ENCODE measurements at places on chromosomes 7 and 10.

- no peak for DNase-seq
These were observed 108.8 kb upstream of the EEPD1 start for GRCh38 chr7:36044101-36044892.

- peak; percentile 13 for DNase-seq
These were observed 568.8 kb upstream of the PCDH15 start for GRCh38 chr10:55369670-55370420.

- no peak for DNase-seq
These were observed 104.3 kb upstream of the LANCL2 start for GRCh38 chr7:55260676-55261385.

GRCh38 chr7:57579454-57579853 is 129.5 kb downstream of the ZNF716 start:
- no peak for DNase-seq

DNA sequence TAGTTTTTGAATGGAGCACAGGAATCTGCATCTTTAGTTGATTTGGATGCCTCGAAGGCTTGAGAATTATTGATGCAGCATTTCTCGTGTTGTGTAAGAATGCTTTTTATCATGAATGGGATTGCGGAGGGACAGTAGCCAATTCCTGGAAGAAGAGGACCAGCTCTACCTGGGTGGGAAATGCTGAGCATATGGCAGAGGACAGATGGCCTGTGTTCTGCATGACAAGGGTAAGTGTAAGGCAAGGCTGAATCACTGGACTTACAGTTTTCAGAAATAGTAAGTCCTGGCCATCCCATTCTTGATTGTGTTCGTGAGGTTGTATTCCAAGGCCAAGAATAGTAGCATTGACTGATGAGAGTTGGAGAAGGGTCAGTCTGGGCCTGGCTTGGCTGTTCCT is 15.9 kb downstream of the RP9 start:
- DNase-seq = no peak

DNA sequence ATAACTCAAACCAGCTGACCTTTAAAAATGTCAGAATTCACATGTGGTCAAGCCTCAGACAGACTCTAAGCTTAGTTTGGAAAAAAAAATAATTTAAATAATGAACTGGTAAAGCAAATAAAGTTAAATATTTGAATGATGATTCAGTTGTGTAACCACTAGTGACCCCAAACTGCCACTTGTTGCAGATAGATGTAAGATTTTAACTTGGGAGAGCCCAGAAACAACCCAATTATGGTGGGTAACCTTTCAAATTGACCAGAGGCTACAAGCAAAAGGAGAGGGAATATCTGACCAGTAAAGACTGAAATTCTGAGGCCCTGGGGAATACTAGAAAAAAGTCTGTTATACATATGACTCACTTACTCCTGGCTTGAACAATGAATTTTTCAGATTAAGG is 268.1 kb downstream of the HPSE2 start:
- no peak for DNase-seq

GRCh38 chr7:81138870-81139269 is 220.0 kb upstream of the SEMA3C start:
- DNase-seq = no peak

- DNase-seq = peak; percentile 74
These were observed 84.9 kb upstream of the ADRB1 start for GRCh38 chr10:113958631-113959382.

DNA sequence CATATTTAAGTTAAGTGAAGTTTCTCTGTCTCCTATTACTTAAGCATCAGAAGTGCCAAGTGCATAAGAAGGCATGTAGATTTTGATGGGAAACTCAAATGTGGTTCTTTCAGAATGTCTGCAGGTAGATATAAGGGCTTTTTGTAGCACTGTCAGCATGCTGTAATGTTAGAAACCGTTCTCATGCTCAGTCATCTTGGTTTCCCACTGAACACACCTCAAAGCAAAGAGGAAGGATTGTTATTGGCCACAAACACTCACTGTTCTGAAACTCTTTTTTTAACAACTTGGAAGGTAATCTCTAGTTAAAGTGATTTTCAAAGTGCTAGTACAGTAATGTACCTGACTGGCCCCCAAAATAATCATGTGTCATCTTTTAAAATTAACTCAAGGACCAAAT is 126.0 kb downstream of the AASS start:
- DNase-seq = no peak

DNA sequence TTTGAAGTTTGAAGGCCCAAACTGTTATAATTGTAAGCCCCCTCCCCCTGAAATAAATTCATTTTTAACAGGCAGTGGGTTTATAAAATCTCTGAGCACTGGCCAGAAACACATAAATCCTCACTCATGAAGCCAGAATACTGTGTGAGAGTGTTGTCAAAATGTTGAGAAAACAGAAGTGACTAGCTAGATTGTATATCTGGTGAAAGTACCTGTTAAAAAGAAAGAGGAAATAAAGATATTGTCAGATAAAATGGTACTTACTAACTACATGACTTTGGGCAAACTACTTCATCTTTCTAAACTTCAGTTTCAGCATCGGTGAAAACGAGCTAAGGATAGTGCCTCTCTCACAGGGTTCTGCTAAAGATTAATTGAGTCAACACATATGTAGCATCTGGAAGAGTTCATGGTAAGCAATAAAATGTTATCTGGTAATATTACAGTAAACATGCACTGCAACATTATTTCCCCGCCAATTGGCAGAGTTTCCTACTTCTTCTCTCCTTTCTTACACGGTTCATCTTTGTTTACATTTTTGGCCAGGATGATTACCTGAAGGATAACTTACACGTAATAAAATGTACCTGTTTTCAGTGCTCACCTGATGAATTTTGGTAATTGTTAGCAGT is 202.5 kb upstream of the CHRM2 start:
- DNase-seq = no peak

DNA sequence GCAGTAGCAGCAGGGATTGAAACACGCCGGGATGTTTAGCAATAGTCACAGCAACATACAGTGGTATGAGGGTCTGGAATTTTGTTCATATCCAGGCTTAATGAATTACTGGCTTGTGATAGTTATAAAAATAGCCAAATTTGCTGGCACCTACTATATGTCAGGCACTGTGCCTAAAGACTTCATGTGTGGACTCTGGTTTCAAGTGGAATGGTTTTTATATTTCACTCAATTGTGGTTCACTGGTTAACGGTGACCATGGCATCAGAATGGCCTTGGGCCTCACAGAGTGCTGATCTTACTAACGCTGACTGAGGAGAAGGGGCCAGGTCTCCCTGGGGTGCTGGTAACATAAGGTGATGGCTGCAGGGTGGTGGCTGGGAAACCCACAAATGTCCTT is 55.7 kb downstream of the CELF2 start:
- DNase-seq = no peak

DNA sequence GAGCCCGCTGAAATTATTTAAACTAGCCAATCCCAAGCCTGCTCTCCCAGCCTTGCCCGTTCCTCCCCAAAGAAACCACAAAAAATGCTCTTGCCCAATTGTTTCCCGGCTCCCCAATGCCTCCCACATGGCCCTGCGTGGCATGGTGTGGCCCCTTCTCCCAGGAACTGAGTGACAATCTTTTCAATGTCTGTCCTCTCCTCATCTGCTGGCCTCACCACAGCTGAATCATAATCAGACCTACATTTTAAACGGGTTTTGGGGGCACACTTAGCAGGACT is 201.5 kb downstream of the PRPF18 start:
- no peak for DNase-seq

DNA sequence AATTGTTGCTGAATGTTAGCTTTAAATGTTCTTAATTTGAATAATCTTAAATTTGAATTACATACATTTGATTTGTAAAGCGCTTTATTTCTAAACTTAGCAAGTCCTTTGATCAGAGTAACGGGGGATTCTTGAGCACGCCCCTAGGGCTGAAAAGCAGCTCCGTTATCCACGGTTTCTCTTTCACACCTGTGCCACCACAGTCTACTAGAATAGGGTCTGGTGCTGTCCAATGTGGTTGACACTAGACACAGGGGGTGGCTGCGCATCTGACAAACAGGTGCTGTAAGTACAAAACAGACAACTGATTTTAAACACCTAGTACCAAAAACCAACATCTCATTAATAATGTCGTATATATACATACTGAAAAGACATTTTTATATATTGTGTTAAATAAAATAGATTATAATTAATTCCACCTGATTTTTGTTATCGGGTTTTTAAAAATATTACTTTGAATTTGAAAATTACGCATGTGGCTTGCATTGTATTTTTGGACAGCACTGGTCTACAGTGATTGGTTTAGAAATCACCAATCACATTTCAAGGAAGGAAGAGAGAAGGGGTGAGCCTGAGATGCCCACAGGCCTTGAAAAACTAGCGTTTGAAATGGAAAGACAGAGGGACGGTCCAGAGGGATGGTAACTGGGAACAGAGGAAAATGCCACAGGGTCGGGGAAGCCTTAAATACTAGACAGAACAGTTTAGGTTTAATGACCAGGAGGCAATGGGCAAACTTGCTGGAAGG is 7.3 kb downstream of the SEPHS1 start:
- no peak for DNase-seq

GRCh38 chr10:19908991-19909696 is 92.9 kb downstream of the PLXDC2 start:
- no peak for DNase-seq

- no peak for DNase-seq
These were observed 33.6 kb downstream of the GPER1 start for GRCh38 chr7:1121476-1121875.

DNA sequence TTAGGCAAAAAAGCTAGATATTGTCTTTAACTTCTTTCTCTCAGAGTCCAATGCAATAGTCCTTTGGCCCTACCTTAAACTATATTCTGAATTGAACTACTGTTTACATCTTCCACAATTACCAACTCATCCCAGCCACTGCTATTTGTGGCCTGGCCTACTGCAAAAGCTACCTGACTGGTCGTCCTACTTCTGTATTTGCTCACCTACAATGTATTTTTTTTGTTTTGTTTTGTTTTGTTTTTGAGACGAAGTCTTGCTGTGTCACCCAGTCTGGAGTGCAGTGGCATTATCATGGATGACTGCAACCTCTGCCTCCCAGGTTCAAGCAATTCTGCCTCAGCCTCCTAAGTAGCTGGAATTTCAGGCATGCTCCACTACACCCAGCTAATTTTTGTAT is 51.2 kb downstream of the ARL4A start:
- DNase-seq = peak; percentile 45

- no peak for DNase-seq
These were observed 130.4 kb downstream of the CDH23 start for GRCh38 chr10:71527135-71527534.

DNA sequence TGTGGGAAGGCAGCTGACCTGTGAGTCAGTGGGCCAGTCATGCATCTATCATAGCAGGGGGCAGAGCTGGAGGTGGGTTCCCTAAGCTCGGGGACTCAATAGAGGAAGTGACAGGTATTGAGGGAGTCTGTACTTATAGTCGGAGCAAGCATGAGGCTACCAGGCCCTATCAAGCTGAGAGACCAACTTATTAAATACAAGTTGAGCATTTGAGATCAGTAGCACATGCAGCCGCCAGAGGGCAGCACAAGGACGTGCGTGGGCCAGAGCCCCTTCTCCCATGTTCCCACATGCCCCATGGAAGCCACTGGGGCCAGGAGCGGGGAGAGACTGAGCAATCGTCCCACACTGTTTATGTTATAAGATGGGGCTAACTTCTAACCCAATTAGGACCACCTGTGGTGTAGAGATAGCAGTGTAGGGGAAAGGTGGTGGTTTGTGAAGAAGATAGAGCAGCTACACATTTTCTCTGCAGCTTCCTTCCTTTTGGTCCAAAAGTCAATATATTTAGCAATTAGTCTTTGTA is 13.0 kb upstream of the STK31 start:
- DNase-seq = peak; percentile 71

GRCh38 chr7:25885057-25885576 is 266.9 kb upstream of the NFE2L3 start:
- no peak for DNase-seq

GRCh38 chr10:84334811-84335210 is 6.4 kb downstream of the CCSER2 start:
- no peak for DNase-seq

DNA sequence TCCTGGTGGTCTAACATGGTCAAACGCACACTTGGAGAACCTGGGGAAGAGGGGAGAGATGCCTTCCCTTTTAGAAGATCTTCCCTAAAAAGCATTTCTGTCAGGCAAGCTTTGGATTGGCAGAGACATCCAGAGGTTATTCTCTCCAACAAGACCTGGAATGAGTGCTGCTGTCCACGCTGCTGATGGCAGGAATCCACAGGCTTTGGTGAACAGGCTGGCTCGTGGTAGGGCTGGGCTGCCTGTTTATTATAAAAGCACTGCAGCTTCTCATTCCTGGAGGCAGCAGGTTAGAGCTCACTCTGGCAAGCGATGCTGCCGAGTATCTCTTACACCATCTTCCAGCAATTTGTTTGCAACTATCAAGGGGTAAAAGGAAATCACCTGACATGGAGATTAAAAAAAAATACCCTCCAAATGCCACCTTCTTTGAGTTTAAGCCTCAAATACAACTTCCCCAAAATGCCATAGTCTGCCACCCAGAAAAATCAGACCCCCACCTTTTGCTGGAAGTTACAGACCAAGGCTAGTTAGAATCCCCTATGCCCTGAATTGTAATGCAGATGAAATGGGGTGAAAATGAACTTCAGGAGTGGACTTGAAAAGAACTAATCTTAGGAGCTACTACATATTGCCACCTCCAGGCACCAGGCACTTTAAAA is 152.1 kb upstream of the KMT2E start:
- no peak for DNase-seq

GRCh38 chr7:105306298-105306748 is 82.4 kb downstream of the SRPK2 start:
- DNase-seq = peak; percentile 43

DNA sequence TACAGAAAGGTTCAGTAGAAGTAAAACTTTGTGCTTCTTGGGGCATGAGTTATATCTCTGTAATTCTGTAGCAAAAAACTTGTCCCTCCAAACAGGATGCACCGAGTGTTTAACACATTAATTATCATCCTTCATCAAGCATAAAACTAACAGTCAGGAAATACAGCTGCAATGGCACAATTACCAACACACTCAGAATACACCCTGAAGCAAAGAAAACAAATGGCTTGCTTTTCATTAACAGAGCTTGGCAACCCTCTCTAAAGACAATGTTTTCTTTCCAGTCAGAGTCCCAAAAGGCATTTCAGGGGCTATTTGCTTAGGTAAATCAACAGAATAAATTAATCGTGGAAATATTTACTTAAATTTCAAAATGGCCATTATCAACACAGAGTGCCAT is 107.7 kb downstream of the ICA1 start:
- DNase-seq = no peak

GRCh38 chr10:95290461-95291364 is at the start of gene PDLIM1:
Gene PDLIM1, minus strand, starts transcription at chr10:95291003. Its CDS starts 88 bp downstream, at chr10:95290915.
- DNase-seq = peak; percentile 78

GRCh38 chr7:4066206-4066605 is 615.9 kb upstream of the FOXK1 start:
- DNase-seq = no peak

- no peak for DNase-seq
These were observed 17.3 kb downstream of the PRSS58 start for GRCh38 chr7:142240546-142240945.

All from epithelial cell of esophagus (primary cell).